ENCODE measurements at places on chromosomes 3 and 15.

DNA sequence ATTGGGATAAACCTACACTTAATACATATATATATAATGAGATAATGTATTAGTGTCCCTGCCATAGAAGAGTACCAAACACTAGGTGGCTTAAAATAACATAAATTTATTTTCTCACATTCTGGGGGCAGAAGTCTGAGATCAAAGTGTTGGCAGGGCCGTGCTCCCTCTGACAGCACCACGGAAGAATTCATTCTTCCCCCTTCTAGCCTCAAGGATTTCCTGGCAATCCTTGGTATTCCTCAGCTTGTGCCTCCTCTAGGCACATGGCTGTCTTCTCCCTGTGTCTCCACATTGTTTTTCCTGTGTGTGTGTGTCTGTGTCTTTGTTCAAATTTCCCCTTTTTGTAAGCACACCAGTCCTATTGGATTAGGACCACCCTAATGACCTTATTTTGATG lies 115.2 kb upstream of the AGBL1 start:
- DNase-seq: no peak

DNA sequence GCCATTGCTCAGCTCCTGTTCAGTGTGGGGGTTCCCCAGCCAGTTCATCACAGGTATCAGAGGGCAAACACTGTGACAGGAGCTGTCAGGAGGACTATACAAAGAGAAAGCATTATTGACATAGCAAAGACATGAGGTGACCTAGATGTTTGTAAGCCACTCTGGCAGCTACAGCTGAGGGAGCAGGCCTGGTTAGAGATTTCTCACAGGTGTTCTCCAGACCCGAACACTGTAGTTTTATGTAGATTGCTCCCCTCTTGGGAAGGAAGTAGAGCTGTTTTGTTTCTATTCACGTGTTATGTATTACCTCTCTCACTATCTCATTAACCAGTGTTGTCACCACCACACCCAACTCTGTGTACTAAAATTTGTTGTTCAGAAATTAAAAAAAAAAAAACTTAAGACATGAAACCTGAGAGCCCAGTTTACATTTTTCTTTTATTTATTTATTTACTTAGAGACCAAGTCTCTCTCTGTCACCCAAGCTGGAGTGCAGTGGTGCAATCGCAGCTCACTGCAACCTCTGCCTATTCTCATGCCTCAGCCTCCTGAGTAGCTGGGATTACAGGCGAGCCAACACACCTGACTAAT lies 123.7 kb downstream of the RBPMS2 start:
- DNase-seq: peak; percentile 61

DNA sequence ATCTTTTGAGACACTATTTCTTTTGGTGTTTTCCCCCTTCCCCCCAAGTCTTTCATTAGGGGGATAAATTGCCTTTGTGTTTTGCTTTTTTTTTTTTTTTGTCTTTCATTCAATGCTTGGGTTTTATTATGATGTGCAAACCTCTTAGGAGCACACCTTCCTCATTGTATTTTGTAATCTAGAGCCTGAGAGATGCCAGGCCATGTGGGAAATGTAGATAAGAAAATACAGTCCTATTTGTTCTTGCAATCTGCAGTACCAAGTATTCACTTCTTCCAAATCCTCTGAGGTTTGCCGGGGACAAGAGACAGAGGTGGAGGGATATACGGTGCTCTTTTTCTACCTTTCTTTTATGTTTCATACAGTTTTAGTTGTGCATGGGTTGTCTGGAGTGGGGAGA lies 66.7 kb downstream of the LARS2 start:
- DNase-seq: no peak

- no peak for DNase-seq
Observed at GRCh38 chr3:46928282-46928681, 48.3 kb downstream of the CCDC12 start.

GRCh38 chr15:66041276-66041675 lies 172.0 kb downstream of the RAB11A start:
- no peak for DNase-seq

DNA sequence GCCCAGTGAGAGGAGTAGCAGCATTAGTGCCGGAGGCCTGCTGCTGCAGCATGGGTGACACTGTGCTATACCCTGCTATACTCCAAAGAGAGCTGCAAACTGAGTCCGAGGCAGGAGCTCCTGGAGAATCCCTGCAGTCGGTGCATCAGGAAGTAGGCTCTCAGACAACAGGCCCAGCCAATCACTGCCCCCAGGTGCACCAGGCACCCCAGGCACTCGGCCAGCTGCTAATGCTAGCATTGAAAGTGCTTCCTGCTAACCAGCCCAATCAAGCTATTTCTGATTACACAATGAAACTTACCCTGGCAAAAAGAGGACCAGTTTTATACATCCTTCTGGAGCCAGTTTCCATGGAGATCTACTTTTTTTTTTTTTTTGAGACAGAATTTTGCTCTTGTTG lies 45.6 kb upstream of the IREB2 start:
- DNase-seq: no peak

DNA sequence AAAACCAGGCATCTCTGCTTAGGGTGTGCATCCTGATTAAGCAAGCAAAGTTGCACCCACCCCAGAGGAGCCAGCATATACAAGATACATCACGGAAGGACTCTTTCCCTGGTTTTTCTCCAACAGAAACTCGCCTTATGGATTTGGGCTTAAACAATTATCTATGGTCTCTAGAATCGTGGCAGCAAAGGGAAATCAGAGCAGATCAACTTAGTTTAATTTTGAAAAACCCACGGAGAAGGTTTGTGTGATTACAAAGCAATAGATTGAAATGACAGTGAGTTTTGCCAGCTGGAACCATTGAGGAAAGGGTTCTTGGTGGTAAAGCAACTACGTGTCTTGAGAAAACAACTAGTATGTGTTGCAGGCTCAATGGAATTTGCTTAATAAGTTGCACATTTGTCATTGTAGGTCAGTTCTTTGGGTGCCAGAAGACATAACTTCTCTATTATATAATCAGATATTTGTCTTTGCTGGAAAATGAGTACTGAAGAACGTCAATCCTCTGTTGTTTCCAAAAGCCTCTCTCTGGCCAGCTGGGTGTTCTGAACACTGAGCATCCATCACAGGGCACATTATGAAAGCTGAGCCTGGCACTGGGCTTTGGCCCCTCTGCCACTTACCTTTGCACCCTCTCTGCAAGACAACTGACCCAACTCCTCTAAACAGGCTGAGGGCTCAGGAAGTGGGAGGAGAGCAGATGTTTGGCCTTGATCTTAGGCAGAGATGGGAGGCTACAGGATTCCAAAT lies 75.7 kb upstream of the FBN1 start:
- DNase-seq: no peak

DNA sequence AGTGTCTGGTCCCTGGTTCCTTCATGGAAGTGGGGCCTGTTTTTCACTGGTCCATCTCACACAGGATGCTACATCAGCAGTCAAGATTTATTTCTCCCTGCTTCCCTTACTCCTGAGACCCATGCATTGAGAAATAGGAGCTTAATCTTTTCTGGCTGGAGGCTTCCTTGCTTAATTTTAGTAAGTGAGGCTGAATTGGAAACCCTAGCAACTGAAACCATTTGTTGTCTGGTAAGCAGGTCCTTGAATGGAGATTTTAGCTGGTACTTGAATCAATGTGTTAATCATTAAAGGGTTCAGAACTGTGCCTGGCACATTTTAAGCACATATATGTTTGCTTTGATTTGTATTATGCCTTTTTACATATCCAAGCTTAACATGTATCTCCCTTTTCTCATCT lies 20.2 kb upstream of the MEF2A start:
- no peak for DNase-seq

- DNase-seq: no peak
Observed at GRCh38 chr15:100944986-100945385, 25.8 kb downstream of the LRRK1 start.

- DNase-seq: no peak
Observed at GRCh38 chr3:147122350-147122749, 284.0 kb downstream of the ZIC4 start.

DNA sequence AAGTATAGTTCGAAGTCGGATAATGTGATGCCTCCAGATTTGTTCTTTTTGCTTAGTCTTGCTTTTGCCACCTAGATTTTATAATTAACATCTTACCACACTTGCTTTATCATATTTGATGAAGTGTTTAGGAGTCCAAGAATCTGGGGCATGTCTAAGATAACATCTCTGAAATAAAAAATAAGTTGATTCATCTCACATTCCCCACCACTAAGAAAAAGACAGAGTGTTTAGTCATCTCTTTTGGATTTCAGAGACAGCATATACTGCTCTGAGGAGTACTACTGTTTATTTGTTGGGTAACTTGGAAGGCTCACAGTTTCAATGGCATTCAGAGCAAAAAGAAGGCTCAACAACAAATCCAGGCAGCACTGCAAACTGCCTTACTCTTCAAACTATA lies 324.2 kb upstream of the ATP11B start:
- no peak for DNase-seq

DNA sequence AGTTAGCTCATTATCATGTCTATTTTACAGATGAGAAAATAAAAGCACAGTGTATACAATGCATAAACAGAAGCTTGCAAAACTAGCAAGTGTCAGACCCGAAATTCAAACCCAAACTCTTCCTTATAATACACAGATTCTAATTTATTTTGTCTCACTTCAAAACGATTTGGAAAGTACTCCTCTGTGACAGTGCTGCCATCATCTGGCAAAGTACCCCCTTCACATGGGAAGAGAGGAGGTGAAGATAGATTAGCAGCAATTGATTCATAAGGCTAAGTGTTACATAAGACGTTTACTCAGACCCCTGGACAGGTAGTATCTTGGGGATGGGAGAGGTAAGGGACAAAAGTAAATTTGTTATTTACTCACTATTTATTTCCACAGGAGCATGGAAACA lies 744.0 kb upstream of the SGO1 start:
- DNase-seq: no peak

DNA sequence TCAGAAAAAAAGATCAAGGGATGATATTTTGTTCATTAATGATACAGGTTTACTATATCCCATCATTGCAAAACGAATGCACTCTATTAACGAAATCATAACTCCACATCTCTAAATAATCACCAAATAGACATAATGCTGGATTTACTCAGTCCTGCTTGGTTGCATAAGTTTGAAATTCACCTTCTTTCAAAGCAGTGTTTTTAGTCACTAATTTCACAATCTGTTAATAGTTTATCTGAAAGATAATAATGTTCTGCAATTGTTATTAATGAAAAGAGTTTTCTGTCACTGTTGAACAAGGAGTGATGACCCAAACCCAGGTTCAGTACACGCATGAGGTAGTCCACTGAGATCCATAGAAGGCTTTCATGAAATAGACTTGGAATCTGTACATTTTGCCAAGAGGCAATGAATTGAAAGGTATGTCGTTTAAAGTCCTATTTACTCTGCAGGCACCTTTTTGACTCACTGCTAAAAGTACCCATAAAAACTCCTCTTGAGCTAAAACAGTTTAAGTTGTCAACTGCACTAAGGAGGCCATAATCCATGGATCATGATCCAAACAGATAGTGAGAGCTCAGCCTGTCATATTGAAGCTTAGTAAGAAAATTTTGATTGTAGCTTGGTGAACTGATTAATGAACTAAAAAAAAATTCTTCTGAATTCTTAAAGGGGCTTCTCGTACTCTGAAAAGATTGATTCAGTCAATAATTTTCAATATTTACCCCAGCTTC lies 75.6 kb upstream of the MBNL1 start:
- DNase-seq: no peak

GRCh38 chr3:184030536-184030935 lies 1.0 kb upstream of the HTR3D start:
- DNase-seq: no peak

DNA sequence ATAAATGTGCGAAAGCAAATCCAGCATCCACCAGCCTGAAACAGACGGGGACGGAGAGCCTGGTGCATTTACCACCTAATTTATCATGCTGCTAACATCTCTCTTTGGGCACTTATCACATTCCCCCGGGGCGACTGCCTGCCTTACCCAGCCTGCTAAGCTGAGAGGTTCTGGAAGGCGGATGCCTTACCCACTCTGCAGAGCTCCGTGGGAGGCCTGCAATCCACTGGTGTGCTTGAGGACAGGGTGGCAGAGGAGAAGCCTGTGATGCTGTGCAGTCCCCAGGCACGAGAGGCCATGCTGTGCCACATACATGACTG lies 25.5 kb downstream of the MGLL start:
- no peak for DNase-seq

DNA sequence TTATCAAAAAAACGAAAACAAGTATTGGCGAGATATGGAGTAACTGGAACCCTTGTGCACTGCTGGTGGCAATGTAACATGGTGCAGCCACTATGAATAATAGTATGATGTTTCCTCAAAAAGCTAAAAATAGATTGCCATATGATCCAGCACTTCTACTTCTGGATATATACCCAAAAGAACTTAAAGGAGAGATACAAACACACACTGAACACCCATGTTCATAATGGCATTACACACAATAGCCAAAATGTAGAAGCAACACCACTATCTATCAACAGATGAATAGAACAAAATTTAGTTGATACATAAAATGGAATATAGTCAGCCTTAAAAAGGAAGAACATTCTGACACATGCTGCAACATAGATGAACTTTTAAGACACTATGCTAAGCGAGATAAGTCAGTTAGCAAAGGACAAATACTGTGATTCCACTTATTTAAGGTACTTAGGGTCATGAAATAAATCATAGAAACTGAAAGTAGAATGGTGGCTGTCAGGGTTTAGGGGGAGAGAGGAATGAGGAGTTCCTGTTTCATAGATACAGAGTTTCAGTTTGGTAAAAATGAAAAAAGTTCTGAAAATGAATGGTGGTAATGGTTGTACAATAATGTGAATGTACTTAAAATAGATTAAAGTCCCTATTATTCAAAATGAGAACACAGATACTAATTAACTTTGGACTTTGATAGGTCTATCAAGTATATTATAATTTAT lies 59.4 kb upstream of the IMPG2 start:
- DNase-seq: peak; percentile 54

DNA sequence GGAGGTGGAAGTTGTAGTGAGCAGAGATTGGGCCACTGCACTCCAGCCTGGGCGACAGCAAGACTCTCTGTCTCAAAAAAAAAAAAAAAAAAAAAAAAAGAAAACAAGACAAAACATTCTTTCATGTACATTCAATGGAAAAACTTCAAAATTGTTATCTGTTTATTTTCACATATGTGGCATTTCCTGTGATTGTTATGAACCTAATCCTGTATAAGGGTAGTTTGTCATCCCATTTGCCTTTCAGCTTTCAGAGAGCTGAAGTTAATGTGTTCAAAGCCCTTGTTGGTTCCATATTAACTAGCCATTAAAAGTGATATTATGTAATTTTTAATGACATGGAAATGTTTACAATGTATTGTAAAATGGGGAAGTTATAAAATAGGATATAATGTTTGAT lies 17.3 kb upstream of the NCK1 start:
- DNase-seq: no peak

GRCh38 chr3:26084629-26085028 lies 294.7 kb downstream of the OXSM start:
- no peak for DNase-seq
